ENCODE measurements at places on chromosomes 3 and 15.

DNA sequence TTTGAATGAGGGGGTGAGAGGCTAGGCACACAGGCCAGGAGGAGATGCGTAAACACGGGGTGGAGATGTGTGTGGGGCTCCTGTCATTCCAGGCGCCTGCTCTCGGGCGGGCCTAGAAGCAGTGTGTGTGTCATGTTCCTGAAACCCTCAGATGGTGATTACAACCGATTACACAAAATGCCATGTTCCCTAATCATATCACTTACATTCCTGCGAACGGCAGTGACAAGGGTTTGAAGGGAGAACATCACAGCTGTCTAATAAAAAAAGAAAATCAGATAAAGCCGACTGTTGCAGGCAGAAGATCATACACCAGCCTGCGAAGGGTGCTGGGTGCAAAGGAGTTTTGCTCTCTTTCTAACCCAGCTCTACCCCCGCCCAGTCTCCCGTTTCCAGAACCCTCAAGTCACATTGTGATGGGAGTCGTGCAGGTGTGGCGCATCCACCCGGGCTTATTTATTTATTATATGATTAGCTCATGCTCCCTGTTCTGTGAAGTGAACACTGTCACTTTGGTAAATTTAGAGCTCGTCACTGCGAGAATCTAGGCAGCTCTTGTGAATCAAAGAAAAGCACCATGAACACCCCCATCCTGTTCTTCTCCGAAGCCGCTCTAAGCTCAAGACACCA, 140.3 kb downstream of the NR2F2 start:
- no peak overlapping the region for H3K4me3 ChIP-seq
- no peak overlapping the region for H3K27ac ChIP-seq
- H3K36me3 ChIP-seq: no peaks in the 10 kb centered on the region
- H3K27me3 ChIP-seq: no peaks in the 10 kb centered on the region
- DNase-seq: no peak
- no peaks in the 10 kb centered on the region for H3K4me1 ChIP-seq

DNA sequence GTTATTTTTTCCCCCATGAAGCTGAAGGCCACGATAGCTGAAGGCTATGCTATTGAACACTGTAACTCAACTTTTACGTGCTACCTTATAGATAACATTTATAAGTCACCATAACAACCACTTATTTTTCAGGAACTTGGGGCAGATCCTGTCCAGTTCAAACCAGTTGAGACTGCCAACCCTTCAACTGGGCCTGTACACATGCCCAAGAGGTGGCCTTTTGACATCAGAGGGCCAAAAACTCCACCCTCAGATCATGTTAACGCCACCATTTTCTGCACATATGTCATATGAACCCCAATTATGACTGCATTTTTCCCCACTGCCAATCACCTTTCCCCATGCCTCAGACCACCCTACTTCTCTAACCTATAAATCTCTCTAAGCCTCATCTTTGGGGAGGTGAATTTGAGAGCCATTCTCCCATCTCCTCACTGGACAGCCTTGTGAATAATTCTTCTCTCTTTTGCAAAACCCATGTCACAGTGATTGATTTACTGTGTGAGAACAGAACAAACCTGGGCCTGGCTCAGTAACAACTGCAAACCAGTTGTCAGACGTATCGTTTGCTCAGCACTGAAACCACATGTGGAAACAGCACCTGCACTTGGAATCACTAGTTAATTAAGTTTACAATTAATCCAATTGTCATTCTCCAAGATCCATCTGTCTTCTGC, 42.5 kb downstream of the ZNF445 start:
- no peak overlapping the region for H3K4me3 ChIP-seq
- H3K27me3 ChIP-seq: no peaks in the 10 kb centered on the region
- H3K36me3 ChIP-seq: no peaks in the 10 kb centered on the region
- peaks cover 2% of the 10 kb centered on the region for H3K4me1 ChIP-seq
- no peak for DNase-seq

DNA sequence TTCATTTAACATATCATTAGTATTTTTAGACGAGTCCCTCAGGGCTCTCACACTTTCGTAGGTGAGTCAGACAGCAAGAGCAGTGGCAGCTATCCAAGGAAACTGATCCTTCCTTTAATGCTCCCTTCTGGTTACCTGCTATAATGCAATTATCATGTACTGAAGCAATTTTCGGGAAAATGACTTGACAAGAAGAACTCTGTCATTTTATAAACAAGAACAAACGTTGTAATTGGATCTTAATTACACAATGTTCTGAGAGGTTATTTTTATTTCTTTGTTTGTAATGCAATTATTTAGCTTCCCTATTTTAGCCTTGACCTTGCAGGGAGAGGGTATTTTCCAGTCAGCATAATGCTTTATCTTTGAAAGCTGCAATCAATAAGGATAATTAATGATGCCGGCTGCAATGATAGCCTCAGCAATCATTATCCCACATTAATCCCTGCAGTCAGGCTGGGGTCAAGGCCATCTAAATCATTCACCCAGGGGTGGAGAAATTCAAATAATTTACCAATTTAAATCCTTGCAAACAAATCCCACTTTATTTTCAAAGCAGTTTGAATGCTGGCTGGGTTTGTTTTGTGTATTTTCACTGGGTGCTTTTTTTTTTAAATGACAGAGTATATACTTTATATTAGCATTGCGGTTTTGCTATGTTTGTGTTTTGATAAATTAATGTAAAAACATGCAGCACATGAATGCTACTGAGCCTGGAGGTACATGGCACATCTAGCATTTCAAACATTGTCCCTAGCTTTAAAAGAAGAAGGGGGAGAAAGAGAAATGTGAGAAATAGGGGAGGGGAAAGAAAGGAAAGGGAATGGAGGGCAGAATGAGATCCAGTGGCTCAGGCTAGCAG, 249.9 kb downstream of the SHOX2 start:
- peaks cover 6% of the 10 kb centered on the region for H3K4me1 ChIP-seq
- H3K36me3 ChIP-seq: no peaks in the 10 kb centered on the region
- no peak overlapping the region for H3K27ac ChIP-seq
- H3K4me3 ChIP-seq: no peak overlapping the region

- no peak overlapping the region for H3K27ac ChIP-seq
- H3K36me3 ChIP-seq: no peaks in the 10 kb centered on the region
- no peaks in the 10 kb centered on the region for H3K27me3 ChIP-seq
- no peaks in the 10 kb centered on the region for H3K4me1 ChIP-seq
These were observed 133.2 kb upstream of the TOPAZ1 start for GRCh38 chr3:44108481-44108880.

GRCh38 chr3:160804762-160805161, 48.7 kb downstream of the PPM1L start:
- H3K4me3 ChIP-seq: no peak overlapping the region
- DNase-seq: no peak
- H3K36me3 ChIP-seq: no peaks in the 10 kb centered on the region
- H3K27ac ChIP-seq: no peak overlapping the region
- H3K4me1 ChIP-seq: peaks cover 10% of the 10 kb centered on the region
- H3K27me3 ChIP-seq: no peaks in the 10 kb centered on the region
